ENCODE measurements at places on chromosomes 11 and 22.

- no peak for DNase-seq
Observed at GRCh38 chr11:88139865-88140264, 35.4 kb downstream of the RAB38 start.

DNA sequence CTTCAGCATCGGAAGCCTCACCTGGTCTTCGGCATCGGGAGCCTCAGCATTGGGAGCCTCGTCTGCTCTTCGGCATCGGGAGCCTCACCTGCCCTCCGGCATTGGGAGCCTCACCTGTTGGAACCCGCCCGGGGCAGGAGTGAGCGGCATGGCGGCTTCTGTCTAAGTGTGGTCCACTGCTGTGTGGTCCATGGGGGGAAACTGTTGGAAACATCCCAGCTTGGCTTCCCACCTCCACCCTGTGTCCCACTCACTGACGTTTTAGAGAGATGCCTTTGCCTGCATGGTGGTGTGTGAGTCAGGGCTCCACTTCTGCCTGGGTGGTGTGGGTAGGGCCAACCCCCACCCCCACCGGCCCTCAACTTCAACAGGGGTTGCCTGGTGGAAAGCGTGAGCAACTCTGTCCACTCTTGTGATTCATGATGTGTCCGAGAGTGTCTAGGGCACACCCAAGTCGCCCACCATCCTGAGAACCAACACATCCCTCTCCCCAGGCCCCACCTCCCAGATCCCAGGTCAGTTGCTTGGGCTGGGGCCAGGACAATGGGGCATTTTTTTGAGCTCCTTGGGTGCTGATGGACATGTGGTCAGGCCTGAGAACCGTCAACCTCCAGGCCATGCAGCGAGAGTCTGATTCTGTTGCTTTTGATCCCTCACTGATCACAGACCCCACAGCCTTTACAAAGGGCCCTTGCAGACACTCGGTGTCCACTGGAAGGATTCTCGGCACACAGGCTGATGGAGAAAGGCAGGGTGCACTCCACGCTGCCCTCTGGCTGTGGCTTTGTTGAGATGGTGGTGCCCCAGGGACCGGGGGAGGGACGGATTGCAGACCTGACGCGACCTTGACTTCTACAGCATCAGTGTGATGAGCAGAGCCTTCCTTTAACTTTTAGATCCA, 406.7 kb downstream of the TBC1D22A start:
- DNase-seq = no peak

GRCh38 chr11:3080104-3080503, 22.9 kb upstream of the CARS1 start:
- DNase-seq = no peak

- no peak for DNase-seq
Observed at GRCh38 chr11:114193730-114194679, 102.2 kb upstream of the NNMT start.

DNA sequence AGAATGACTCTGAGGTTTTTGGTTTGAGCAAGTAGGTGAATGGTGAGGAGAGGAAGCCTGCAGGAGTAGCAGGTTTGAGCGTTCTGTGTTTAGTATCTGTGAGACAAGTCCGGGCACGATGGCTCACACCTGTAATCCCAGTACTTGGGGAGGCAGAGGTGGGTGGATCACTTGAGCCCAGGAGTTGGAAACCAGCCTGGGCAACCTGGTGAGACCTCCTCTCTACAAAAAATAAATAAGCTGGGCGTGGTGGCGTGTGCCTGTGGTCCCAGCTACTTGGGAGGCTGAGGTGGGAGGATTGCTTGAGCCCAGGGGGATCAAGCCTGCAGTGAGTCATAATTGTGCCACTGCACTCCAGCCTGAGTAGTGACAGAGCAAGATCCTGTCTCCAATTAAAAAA, 9.7 kb upstream of the CENATAC start:
- DNase-seq = peak; percentile 31

DNA sequence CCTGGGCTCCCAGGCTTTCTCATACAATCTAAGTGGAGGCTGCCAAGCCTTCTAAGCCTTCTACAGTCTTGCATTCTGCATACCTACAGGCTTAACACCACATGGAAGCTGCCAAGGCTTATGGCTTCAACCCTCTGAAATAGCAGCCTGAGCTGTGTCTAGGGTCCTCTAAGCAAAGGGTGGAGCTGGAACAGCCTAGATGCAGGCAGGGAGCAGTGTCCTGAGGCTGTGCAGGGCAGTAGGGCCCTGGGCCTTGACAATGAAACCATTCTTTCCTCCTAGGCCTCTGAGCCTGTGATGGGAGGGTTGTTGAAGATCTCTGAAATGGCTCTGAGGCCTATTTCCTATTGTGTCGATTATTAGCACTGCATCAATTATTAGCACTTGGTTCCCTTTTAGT, 150.9 kb upstream of the GRK3 start:
- DNase-seq = no peak

DNA sequence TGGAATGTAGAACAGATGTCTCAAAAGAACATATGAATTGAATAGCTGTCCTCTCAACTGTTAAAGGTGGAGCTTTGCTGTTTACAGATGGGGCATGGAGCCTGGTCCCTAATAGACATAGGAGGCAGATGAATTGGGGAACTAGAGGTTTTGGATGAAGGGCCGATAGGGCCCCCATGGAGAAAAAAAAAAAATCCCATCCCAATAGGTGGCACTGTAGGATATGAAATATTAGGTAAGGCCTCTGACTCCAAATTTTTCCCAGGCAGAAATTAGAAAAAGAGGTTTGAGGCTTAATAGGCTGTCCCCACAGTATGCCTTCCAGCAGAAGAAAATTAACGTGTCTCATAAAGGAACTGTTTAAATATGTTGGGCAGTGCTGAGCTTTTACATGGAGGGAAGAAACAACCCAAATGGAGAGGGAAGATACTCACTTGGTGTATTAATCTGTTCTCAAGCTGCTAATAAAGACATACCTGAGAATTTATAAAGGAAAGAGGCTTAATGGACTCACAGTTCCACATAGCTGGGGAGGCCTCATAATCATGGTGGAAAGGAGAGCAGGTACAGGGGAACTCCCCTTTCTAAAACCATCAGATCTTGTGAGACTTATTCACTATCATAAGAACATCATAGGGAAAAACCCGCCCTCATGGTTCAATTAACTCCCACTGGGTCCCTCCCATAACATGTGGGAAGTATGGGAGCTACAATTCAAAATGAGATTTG, 30.1 kb upstream of the TMEM45B start:
- peak; percentile 7 for DNase-seq

All from NCI-H146 (cell line).